ENCODE measurements at places on chromosomes 2 and 18.

- DNase-seq, result no peak
These were observed 672.1 kb downstream of the STK39 start for GRCh38 chr2:167575276-167575675.

GRCh38 chr18:74567822-74568221 lies 29.8 kb upstream of the ZNF407 start:
- DNase-seq, result no peak

GRCh38 chr2:28565720-28566295 lies 69.9 kb downstream of the PLB1 start:
- DNase-seq, result no peak

DNA sequence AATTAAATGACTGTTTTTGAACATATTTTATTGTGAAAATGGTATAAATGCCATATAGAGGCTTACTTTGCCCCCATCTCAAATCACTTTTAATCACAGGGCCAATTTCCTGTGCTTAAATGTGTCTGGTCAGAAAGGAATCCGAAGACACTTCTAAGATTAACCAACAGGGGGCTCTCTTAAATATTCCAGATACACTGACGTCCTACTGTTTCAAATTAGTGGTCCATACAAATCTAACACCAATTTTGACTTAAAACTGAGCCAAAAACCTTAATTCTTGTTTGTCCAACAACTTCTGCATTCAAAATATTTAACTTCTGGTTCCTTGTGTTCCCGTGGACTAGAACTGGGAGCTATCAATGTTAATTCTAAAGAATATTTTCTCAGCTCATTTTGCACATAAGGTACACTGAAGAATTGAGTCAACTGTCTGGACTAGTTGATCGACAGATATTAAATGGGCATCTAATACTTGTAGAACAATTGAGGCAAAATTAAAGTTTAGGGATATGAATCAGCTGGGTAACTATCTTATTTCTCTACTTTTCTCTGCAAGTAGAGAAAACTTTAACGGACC lies 557.5 kb downstream of the ARHGAP15 start:
- peak; percentile 9 for DNase-seq

- no peak for DNase-seq
These were observed 688.2 kb downstream of the NYAP2 start for GRCh38 chr2:226087505-226088365.

GRCh38 chr2:47072018-47072691 lies 83.0 kb downstream of the STPG4 start:
- DNase-seq, result no peak

GRCh38 chr2:238973038-238973739 lies 125.3 kb downstream of the TWIST2 start:
- peak; percentile 68 for DNase-seq

DNA sequence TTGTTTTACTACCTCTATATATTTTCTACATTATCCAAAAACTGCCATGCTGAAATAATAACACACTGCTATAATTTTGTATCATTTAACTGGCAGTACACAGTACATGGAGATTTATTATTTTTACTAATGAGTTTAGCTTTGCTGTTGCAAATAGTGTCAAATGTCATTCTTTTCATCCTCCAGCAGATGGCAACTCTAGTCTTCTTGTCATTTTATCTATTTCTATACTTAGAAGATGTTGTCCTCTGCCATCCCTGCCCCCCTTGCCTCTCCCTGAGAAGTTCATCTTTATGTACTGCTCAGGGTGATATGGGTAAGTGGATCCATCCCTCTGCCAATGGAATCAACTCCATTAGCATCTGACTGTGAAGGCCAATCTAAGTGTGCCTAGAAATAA lies 21.7 kb upstream of the LRRTM1 start:
- DNase-seq, result no peak

- DNase-seq, result peak; percentile 17
These were observed 132.5 kb downstream of the SPHKAP start for GRCh38 chr2:228048838-228049490.

GRCh38 chr18:9741793-9742523 lies 33.9 kb downstream of the RAB31 start:
- DNase-seq, result no peak

- DNase-seq, result peak; percentile 35
These were observed 61.8 kb downstream of the CAB39 start for GRCh38 chr2:230774348-230774951.

GRCh38 chr2:241025639-241026038 lies 27.2 kb downstream of the SNED1 start:
- DNase-seq, result no peak

GRCh38 chr18:76572518-76573247 lies 77.6 kb upstream of the ZNF516 start:
- DNase-seq, result no peak

- no peak for DNase-seq
These were observed 32.0 kb upstream of the INHBB start for GRCh38 chr2:120313695-120314615.

GRCh38 chr2:186103276-186103675 lies 364.7 kb downstream of the FSIP2 start:
- DNase-seq, result no peak

DNA sequence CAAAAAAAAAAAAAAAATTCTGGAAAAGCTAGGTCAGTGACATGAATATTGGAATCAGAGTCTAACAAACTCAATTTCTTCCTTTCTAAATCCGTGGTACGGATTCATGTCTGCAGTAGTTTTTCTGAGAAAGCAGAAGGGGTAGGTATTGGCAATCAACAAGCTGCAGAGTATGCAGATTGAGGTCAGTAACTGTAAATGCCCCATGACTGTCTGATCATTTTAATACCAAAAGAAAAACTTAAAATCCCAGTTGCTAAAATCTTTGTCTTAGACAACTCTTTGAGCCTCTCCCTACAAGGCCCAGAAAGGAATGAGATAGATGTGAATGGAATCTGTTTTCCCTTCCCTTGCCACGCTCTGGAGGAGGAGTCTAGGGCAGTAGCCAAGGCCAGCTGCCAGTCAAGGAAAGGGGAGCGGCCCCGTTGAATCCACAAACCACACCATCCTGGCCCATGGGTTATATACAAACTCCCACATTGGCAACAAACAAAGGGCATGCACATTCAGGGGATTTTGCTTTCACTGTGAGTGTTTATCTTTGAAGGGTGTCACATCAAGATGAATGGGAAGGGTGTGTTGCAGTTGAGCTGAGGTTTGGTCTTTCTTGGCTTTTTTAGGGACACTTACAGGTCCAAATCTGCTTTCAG lies 6.1 kb upstream of the CASP8 start:
- peak; percentile 45 for DNase-seq

DNA sequence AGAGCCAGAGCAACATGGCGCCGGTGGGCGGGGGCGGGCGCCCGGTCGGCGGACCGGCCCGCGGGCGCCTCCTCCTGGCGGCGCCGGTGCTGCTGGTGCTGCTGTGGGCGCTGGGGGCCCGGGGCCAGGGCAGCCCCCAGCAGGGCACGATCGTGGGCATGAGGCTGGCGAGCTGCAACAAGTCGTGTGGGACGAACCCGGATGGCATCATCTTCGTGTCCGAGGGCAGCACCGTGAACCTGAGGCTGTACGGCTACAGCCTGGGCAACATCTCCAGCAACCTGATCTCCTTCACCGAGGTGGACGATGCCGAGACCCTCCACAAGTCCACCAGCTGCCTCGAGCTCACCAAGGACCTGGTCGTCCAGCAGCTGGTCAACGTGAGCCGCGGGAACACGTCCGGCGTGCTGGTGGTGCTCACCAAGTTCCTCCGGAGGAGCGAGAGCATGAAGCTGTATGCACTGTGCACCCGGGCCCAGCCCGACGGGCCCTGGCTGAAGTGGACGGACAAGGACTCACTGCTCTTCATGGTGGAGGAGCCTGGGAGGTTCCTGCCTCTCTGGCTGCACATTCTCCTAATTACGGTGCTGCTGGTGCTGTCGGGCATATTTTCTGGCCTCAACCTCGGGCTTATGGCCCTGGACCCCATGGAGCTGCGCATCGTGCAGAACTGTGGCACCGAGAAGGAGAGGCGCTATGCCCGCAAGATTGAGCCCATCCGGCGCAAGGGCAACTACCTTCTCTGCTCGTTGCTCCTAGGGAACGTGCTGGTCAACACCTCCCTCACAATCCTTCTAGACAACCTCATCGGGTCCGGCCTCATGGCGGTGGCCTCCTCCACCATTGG lies 507 bp downstream of the CNNM4 start:
- no peak for DNase-seq

GRCh38 chr2:33060405-33060804 lies 113.7 kb downstream of the LTBP1 start:
- DNase-seq, result no peak

GRCh38 chr18:78627551-78628346 lies 351.9 kb upstream of the SALL3 start:
- no peak for DNase-seq

- no peak for DNase-seq
These were observed 307.8 kb downstream of the CYP26B1 start for GRCh38 chr2:71839826-71840225.

DNA sequence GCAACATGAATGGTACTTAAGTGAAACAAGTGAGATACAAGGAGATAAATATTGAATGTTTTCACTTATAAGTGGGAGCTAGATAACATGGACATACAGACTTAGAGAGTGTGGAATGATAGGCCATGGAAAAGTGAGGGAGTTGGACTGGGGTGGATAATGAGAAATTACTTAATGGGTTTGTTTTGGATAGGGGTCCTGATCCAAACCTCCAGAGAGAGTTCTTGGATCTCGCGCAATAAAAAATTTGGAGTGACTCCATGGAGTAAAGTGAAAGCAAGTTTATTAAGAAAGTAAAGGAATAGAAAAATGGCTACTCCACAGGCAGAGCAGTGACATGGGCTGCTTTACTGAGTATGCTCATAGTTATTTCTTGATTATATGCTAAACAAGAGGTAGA lies 508.9 kb downstream of the CNTNAP5 start:
- DNase-seq, result no peak

DNA sequence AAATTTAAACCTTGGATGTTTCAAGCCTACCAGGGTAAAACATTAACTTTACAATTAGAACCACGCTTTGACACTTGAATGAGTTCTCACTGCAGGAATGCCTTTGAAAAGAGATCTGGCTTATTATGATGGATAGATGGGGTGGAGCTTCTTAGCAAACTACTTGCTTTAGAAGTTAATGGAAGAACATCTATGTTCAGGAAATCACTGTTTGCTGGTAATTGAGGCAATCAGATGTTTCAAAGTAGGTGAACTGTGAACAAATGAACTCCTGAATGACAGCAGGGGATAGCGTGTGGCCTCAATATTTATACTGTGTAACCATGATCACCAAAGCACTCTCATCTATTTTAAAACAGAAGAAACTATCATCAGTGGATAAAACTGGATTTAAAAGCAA lies 383.6 kb downstream of the PIK3C3 start:
- no peak for DNase-seq

GRCh38 chr2:12484536-12485115 lies 232.1 kb upstream of the TRIB2 start:
- no peak for DNase-seq

DNA sequence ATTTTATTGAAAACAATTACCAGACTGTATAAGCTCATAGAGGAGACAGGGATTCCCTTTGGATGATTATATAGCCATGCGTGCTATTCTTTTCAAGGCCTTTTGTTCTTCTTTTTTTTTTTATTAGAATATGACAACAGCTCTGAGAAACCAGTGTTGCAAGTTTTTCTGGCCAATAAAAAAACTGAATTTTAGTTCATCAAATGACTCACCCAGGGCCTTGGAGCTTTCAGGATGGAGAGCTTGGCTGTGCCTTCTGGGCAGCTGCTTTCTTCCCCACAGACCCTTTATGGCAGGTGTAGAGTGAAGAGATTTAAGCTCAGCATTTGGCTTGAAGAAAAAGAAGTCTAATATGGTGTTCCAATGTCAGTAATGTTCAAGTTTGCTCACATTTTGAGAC lies 497.9 kb upstream of the FANCL start:
- no peak for DNase-seq

DNA sequence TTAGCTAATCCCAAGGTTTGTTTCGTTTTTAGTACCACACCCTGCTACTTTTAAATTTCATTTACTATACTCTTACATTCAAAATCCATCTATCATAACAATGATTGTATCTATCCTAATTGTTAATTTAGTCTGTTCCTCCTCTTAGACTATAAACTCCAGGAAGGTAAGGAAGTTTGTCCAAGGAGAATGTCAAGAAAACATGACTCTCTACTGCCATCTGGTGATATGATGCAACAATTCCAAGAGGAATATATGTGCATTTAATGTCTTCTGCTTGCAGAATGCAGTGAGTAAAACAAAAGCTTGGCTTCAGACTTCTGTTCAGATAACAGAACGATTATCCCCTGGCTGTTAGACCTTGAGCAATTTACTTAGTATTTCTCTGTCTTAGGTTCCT lies 1267.1 kb downstream of the LRP1B start:
- DNase-seq, result no peak

GRCh38 chr18:78683191-78684010 lies 296.2 kb upstream of the SALL3 start:
- no peak for DNase-seq

- no peak for DNase-seq
These were observed 44.8 kb downstream of the CDH2 start for GRCh38 chr18:28132084-28132483.

DNA sequence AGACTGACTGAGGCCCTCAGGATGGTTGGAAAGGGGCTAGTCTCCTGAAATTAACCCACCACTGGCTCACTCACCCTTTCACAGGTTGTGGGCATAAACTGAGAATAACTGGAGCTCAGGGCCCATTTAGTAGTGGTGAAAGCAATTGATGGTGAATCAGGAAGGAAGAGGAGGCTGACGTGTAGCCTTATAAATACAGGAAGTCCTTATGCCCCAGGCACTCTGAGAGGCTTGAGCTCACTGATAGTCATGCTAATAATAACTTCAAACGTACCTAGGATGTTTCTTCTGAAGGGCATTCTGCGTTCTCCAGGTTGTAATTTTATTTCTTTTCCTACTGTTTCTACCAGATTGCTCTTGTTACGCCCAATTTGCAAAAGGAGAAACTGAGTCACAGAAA lies 328.4 kb downstream of the CLIP4 start:
- DNase-seq, result no peak

DNA sequence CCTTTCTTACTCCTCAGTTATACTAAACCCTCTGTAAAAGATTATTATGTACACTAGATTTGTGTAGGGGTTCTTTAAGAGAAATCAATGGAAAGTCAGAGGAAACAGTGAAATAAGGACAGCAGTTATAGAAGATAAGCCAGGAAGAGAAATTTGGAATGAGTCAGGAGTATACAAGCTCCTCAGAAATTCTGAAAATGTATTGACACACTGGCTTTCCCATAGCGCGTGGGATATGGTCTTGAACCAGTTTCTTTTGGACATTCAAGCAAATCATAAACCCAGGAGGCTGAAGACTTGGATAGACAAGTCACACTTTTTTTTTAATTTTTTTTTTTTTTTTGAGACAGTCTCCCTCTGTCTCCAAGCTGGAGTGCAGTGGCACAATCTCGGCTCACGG lies 316.1 kb upstream of the MMADHC start:
- DNase-seq, result no peak

GRCh38 chr2:241379481-241380480 lies 23.7 kb downstream of the FARP2 start:
- DNase-seq, result no peak

DNA sequence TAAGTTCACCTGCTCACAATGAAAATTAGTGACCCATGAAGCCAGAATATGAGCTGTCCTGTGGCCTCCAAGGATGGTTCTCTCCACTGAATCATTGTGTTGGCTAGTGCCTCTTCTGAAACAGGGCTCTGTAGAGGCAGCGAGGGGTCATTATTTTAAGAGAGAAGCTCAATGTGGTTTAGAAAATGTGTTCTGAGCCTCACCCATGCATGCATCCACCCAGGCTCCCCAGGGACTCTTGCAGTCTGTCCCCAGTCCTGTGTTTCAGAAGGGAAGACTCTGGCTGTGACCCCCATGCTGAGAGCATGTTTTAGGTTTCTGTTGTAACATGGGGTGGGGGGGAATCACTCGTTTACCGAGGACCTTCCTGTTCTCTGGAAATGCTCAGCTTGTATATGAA lies 135.2 kb downstream of the RNF144A start:
- DNase-seq, result no peak

All from H54 (cell line).